T-helper 9 cell (primary cell): ENCODE measurements at places on chromosomes 13 and 19.

DNA sequence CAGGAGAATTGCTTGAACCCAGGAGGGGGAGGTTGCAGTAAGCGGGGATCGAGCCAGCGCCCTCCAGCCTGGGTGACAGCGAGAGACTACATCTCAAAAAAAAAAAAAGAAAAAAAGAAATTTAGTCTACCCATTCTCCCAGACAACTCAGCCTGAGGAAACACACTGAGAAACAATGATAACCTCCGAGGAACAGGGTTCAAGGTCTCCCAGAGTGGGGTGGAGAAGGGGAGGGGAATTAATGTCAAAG lies 1.4 kb upstream of the VASP start:
- no peak for DNase-seq

DNA sequence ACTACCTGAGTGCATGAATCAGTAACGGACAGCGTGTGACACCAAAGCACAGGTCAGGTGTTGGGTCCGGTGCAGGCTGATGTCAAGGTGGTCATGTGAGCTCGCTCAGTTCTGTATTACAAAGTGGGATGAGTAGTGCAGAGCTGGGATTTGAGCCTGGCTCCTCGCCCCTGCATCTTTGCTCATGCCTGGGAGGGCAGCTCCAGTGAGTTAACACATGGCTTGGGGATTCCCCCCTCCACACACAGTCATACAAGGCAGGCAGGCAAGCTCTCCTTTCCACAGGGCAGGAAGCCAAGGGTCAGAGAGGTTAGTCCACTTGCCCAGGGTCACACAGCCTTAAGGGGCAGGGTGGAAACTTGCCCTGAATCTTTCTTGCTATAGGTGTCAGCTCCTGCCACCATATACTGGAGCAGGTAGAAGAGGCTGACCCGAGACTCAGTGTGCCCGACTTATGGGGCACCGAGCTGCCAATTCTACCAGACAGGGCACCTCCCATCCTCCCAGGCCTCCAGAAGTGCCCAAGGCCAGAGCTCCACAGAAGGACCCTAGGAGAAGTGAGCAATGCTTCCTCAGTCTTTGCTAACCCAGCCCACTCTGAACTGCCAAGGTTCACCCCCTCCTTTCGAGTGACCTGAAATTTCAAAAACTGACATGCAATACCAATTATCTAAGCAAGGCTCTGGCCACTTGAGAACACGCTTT lies 35.4 kb downstream of the ZNF787 start:
- DNase-seq, result no peak

DNA sequence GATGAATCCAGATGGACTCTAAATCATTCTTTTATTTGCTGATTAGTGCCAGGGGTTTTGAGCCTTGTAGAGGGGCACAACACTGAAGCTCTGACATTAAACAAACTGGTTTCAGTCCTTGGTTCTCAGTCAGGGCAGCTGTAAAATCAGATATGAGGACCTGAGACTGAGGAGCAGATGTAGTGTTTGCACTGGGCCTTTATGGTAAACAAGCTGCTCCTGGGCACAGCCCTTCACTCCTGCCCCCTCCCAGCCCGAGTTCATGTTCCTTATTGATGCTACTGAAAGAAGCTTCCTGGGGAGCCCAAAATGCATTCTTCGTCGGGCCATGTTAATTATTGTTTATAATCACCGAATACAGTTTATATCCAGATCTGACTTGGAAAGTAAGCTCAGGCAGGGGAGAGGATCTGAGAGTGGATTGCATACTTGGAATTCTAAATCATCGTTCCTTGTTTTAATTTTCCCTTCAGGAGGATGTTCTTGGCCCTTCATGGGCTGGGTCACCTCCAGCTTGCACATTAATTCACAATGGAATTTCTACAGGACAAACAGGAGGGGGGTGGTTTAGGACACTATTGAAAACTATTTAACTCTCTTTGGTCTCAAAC lies 213.5 kb downstream of the FGF9 start:
- DNase-seq, result no peak

DNA sequence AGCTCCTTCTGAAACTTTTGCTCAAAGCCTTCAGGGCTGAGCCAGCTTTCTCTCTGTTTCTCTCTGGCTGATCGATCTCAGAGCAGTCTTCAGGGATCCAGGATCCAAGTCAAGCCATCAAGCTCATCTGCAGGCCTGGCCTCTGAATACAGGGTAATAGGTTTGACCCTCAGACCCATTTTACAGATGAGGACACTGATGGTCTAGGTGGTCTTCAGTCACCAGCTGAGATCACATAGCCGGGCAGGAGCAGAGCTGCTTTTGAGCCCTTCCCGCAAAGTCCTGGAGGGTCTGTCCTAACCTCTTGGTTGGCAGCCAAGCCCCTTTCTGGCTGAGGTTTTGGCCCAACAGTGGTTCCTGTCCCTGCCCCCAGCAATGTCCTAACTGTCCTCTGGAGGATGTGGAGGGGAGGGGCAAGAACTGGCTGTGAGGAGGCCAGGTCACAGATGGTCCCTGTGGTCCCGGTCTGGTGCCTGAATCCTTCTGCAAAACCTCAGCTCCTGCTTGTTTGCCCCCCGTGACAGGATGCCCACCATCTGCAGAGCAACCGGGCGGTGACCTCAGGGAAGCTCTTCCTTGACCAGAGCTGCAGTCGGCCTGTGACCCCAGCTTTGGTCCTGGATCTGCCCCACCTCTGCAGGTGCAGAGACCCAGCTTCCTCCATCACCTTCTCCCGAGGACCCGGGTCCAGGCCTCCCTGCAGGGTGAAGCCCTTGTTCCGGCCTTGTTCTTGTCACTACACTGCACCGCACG lies 5.8 kb upstream of the PEAK3 start:
- no peak for DNase-seq

- no peak for DNase-seq
These were observed 50.0 kb downstream of the STARD13 start for GRCh38 chr13:33235564-33235963.

GRCh38 chr13:103328899-103329298 lies 262.7 kb upstream of the SLC10A2 start:
- DNase-seq, result no peak

DNA sequence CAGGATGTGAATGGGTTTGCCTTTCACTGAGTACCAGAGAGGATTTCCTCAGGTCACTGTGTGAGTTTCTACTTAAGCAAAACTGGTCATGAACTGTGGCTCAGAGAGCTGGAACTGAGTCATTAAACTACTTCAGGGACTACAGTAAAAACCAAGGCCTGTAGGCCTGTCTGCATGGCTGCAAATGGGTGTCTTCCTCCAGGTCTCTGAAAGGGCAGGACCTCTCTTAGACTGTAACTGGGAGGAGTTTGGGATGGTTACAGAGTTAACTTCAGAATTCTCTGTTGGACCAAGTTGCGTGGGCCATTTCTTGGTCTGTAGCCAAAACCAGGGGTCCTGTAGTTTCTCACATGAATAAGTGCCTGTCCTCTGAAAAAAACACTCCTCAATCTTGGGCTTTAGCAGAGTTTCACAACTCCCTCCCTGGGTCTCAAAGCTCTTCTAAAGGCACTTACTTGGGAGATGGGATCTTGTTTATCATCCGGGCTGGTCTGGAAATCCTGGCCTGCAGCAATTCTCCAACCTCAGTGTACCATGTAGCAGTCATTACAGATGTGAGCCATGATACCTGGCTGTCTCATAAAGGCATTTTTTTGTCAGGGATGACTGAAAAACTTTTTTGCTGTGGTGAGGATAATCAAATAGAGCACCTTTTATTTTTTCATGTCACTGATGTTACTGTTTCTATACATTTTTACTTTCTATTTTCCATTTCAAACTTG lies 19.7 kb downstream of the ZNF714 start:
- DNase-seq, result no peak

DNA sequence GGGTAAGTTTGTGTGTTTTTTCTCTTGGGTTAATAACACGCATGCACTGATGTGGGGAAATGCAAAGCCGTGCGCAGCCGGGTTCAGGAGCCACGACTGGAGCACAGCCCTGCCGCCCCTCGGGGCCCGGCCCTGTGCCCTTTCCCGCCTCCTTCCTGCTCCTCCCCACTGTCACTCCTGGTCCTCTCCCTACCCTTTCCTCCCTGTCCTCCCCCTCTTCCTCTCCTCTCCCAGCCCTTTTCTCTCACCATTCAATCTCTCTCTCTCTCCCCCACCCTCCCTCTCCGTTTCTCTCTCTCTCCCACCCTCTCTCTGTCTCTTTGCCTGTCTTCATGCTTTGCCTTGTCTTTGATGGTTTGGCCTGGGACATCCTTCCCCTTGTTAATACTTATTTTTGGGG lies 27.2 kb downstream of the PLEKHJ1 start:
- DNase-seq, result no peak

GRCh38 chr13:100721885-100722512 lies 47.4 kb upstream of the TMTC4 start:
- peak; percentile 43 for DNase-seq

- DNase-seq, result no peak
These were observed 331.3 kb downstream of the NDFIP2 start for GRCh38 chr13:79812070-79812850.

- DNase-seq, result no peak
These were observed 632.0 kb downstream of the SLITRK5 start for GRCh38 chr13:88303157-88303556.

- no peak for DNase-seq
These were observed 98.4 kb downstream of the ANKRD10 start for GRCh38 chr13:110816500-110816899.

- no peak for DNase-seq
These were observed 26.9 kb upstream of the CPB2 start for GRCh38 chr13:46131705-46132104.

DNA sequence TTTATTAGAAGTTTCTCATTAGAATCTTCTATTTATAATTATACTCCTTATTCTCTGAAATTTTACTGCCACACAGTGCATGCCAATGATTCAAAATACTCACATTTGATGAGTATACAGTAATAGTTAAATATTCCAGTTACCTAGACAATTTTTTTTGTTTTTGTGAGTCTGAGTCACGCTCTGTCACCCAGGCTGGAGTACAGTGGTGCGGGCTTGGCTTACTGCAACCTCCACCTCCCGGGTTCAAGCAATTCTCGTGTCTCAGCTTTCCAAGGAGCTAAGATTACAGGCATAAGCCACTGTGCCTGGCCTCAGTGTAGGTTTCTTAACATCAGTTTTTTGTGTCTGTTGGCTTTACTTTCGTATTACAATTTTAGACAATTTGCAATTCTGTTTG lies 87.1 kb downstream of the ZNF486 start:
- DNase-seq, result no peak

- no peak for DNase-seq
These were observed 93.1 kb downstream of the WTIP start for GRCh38 chr19:34574704-34575103.
